B cell (primary cell): ENCODE measurements at places on chromosomes 12 and 14.

DNA sequence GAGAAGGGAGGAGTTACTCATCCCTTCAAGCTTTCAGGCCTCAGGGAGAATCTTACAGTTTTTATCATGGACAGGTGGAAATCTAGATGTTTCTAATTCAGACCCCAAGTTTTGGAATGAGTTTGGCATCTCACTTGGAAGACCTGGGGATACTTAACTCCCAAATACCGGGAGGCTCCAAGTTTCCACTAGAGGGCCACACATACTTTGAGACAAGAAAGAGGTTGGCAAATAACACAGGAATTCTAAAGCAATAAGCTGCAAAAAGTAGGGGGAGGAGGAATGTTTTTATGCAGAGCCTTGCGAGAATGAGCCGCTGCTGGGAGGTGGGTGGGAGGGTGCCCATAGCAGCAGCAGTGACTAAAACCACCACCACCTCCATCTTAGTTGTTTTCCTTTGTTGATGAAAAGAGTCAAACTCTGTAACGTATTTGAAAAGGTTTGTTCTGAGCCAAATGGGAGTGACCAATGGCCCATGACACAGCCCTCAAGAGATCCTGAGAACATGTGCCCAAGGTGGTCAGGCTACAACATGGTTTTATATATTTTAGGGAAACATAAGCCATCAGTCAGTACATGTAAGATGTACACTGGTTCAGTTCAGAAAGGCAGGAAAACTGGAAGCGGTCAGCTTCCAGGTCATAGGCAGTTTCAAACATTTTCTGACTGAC, 34.2 kb upstream of the RNASE1 start:
- DNase-seq = no peak

- DNase-seq = no peak
These were observed 151.4 kb upstream of the AVPR1A start for GRCh38 chr12:63302269-63302940.

DNA sequence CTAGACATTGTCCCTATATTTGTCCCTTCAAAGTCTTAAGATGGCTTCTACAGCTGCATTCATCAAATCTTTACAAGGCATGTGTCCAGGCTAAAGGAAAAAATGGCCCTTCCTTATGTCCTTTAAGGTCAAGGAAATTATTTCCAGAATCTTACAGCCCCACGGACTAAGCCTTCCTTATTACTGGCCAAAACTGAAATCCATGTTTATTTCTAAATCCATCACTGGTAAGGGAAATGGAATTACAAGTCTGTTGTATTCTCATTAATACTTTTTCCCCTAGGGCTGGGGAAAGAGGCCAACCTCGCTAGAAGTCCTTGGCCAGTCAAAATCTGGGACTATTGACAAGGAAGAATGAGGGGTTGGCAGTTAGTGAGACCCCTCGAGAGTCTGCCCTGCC, 252.5 kb downstream of the TMEM132C start:
- no peak for DNase-seq

- DNase-seq = no peak
These were observed 613 bp downstream of the SRSF9 start for GRCh38 chr12:120468821-120469449.

DNA sequence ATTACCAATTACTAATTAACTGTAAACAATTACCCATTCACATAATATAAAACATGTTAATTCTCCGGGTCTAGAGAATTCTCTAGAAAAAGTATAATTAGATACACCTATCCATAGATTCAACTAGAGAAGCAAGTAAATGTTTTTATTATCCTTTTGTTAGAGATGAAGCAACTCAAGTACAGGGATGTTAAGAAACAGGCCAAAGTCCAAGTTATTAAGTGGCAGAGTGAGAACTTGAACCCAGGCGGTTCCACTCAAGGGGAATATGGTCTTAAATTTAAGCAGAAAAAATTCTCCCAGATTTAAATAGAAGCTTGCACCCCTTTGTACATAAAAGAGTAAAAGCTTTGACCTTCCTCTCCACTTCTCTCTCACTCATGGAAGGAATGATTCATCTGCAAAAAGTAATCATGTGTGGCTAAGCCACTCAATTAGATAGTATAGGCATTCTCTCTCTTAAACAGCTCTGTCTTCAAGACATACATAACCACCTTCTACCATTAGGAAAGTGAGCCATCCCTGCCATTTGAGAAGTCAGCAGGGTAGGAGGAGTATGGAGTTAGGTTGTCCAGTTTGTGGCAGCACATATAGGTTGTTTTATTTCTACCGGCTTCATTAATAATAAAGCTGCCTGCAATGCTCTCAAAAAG, 34.1 kb downstream of the ERGIC2 start:
- DNase-seq = no peak

GRCh38 chr14:40847480-40847879, 759.2 kb upstream of the LRFN5 start:
- DNase-seq = no peak

GRCh38 chr12:17304503-17305347, 698.8 kb upstream of the LMO3 start:
- DNase-seq = no peak

GRCh38 chr12:120230326-120230973, 29.5 kb upstream of the RPLP0 start:
- no peak for DNase-seq

GRCh38 chr12:14664434-14665023, 31.9 kb downstream of the GUCY2C start:
- peak; percentile 77 for DNase-seq

DNA sequence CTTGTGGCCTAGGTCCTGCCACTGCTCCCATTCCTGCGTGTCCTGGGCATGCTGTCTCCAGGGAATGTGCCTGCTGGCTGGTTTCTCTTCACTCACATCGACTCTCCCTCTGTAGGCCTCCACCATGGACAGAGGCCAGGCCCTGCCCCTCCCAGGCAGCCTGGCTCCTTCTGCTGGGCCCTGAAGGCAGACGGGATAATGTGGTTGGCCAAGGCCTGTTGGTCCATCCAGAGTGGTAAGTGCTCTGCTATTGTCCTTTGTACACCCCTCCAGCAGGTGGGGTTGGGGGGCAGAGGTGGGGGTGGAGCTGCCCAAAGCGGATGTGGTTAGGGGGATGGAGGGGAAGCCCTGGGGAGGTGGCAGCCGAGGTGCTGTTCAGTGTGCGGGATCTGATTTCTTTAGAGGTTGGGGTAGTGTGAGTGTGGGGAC, 9.5 kb upstream of the NR4A1 start:
- DNase-seq = peak; percentile 87

GRCh38 chr14:22836301-22837113, at the start of gene MMP14:
Gene MMP14, plus strand, starts transcription at chr14:22836585. Its CDS starts 233 bp downstream, at chr14:22836818.
- DNase-seq = no peak

DNA sequence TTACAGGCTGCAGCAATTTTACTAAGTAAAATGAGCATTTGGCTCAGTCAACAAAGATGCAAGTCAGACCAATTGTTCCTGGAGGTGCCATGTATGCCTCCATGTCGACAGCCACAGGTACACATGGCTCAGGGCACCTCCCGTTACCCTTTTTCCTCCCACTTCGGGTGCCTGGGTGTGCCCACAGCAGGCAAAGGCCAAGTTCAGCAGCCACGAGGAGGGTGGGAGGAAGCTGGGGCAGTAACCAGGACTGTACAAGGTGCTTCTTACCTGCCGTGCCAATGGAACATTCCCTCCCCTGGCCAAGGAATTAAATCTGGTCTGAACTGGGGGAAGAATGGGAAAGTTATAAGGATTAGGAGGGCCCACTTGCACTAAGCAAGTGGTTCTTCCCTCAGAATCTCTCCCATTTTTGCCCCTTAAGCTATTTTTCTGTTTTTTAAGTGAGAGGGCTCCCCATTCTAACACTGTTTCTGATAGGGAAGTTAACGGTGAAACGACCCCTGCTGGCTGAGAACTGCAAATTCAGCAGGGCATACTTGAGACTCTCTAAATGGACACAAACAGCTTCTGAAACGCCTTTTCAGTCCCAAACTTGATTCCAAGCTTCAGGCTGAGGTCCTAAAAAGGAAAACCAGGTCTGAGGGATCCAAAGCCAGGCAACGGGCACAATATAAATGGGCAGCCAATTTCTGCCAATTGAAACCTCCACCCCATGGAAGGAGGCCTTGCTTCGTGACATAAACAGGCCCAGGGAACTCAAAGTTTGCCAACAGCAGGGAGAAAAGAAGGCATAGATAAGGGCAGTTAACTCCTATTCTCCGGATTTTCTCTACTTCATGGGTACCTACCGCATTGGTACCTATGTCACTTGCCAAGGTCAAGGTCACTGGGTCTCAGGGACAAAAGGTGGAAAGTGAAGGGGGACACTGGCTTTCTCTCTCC, 24.8 kb downstream of the CLECL1 start:
- DNase-seq = peak; percentile 77

DNA sequence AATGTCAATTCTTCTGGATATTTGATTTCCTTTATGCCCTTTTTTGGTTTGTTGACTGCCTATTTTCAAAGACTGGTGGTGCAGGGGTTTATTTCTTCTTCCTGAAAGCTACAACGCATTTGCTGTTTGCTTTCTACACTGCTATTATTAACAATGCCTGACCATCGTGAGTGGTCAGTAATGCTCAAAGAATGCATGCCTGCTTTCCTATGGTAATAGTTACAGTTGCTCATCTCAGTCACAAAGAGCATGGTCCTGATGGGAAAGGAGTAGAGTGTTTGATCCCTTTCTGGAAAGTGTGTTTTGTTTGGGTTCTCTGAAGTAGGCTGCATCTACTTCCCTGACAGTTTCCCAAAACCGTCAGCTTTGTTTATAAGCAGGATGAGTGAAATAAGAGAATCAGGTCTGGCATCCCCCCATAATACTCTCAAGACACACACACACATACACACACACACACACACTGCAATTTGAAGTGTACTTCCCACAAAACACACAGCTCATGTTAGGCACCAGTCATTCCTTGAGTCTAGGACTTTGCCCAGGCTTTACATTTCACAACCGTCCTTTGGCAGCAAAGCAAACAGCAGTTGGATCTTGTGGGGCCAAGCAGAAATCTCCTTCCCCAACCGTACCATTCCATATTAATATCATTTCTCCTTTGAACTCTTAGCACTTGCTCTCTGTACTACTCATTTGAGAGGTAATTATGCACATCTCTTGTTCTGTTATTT, 56.6 kb downstream of the SUDS3 start:
- no peak for DNase-seq

DNA sequence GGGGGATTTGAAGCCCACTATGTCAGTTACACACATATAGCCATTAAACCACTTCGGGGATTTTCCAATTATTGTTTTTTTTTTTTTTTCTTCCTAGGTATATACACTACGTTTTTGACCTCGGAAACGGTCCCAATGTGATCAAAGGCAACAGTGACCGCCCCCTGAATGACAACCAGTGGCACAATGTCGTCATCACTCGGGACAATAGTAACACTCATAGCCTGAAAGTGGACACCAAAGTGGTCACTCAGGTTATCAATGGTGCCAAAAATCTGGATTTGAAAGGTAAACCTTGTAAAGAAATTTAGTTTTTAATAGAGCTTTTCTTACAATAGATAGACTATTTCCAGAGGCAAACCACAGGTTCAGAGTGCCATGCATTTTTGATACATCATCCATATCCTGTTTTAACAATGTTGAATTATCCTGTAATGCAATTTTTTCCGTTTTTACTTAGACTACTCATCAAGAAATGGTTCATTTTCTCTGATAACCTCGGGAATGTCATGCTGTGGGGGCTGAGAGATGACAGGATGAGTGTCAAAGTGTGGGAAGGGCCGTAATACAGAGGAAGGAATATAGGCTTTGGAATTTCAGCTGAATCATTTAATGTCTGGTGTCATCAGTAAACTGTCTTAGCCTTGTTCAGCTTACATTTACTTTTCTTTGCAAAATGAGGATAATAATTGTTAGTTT, 797.1 kb downstream of the NRXN3 start:
- DNase-seq = no peak

DNA sequence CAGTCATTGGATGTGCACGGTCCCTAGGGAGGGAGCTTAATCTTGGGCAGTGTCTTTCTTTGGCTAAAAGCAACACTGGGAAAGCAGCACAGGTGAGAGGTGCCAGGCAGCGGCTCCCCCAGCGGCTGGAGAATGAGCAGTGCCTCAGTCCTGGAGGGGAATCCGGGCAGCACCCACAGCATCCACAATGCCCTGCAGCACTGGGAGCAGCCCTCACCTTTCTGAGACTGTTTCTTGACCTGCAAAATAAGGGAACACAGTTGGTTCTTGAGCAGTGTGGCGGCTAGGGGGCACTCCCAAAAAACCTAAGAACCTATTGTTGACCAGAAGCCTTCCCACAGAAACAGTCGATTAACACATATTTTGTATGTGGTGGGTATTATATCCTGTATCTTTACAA, 75.8 kb downstream of the SINHCAF start:
- no peak for DNase-seq

- no peak for DNase-seq
These were observed 8.2 kb downstream of the ZFC3H1 start for GRCh38 chr12:71655495-71655894.

GRCh38 chr14:59247801-59248584, 59.5 kb downstream of the DAAM1 start:
- DNase-seq = no peak

GRCh38 chr14:101063121-101063520, 159.6 kb upstream of the RTL1 start:
- no peak for DNase-seq

GRCh38 chr12:39595928-39596327, 23.7 kb downstream of the ABCD2 start:
- no peak for DNase-seq

DNA sequence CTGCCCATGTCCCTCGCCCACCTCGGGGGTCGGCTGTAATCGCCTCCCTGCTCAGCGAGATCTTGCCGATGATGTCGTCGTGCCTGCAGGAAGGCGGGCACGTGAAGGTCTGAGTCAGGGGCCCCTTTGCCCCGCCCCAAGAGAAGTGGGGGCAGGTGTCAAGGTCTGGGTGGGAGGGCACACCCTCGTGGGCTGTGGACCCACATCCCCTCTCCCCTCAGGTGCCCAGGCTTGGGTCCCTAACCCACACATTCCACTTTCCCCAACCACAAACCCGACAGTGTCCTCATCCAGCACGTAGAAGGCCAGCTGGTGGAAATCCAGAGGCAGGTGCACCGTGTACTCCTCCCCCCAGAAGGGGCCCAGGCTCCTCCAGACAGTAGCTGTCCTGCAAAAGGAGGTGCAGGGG, 7.8 kb downstream of the RASAL1 start:
- DNase-seq = no peak

DNA sequence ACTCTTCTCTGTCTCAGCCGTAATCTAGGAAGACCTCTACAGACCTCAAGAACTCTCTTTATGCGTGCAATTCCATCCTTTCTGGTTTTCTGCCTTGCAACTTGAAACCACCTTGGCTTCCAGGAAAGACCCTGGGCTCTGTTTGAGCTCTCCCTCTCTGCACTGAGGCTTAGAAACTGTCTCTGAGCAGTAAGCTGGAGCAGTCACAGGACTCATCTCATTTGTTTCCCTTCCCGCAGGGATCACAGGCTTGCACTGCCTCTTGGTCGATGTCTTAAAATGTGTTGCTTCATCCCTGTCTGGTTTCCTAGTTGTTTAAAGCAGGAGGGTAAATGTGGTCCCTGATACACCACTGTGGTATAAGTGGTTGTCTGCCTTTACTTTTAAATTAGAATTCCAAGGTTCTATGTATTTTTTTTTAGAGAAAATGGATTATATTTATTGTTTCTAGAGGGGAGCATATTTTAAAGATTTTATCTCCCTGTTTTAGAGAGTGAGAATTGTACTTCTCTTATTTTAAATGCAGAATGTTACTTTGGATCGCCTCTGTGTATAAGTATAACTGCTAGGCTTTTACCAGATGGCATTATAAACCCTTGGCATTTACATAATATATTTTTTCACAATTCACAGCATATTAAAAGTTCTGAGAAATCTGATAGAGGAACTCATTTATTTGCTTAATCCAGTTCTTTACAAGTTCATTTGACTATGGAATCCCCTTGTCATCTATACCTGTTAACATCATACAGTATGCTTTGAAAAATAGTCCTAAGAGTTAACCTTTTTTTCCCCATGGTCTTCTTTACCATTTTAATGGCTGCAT, 26.4 kb downstream of the EID3 start:
- DNase-seq = no peak

- no peak for DNase-seq
These were observed 38.8 kb upstream of the EML1 start for GRCh38 chr14:99754141-99755067.
